ENCODE measurements at places on chromosomes 7 and 10.

- DNase-seq: no peak
Measured at GRCh38 chr7:99831595-99831994, 3.8 kb downstream of the CYP3A43 start.

GRCh38 chr7:30908681-30909080 is 3.0 kb upstream of the AQP1 start:
- no peak for DNase-seq

DNA sequence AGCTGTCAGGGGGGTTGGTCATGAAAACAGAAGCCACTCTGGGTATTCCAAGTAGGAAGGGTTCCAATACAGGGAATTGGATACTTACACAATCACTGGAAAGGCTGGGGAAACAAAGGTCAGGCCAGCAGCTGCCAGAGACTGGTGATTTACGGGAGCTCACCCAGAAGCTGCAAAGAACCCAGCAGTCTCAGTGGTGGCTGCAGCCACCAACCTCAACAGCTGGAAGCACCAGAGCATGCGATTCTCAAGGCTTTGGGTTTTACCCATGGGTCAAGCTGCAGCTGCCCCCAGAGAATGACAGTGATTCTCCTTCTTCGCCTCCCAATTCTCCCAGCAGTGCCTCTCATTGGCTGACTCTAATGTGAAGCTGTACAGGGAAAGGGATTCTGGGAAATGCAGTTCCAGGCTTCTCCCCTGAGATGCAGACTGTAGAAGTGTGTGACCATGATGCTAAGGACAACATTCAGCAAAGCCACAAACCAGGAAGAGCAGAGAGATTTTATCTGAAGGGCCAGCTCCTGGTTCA is 107.2 kb upstream of the TCF7L2 start:
- DNase-seq: no peak

GRCh38 chr10:5545426-5545777 is 20.6 kb downstream of the CALML3 start:
- DNase-seq: no peak

DNA sequence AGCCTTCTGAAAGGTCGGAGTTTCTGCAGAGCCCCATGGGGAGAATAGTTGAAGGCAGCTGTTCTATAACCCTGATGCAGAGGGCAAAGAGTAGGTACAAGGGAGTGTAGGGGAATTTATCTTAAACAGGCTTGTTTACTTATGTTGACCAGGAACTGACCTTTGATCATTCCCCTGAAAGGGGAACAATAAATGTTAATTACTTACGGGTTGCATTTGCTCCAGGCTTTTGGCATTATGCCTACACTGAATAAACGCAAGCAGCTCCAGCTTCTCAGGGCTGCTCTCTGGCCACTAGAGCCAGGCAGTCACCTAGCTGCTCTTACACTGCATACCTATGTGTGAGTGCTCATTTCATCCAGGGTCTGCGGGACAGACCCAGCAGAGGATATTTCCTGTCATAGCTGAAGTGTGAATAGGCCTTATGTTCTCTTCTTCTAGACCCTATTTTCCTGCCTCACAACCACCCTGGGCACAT is 26.9 kb upstream of the ABCA13 start:
- DNase-seq: no peak

DNA sequence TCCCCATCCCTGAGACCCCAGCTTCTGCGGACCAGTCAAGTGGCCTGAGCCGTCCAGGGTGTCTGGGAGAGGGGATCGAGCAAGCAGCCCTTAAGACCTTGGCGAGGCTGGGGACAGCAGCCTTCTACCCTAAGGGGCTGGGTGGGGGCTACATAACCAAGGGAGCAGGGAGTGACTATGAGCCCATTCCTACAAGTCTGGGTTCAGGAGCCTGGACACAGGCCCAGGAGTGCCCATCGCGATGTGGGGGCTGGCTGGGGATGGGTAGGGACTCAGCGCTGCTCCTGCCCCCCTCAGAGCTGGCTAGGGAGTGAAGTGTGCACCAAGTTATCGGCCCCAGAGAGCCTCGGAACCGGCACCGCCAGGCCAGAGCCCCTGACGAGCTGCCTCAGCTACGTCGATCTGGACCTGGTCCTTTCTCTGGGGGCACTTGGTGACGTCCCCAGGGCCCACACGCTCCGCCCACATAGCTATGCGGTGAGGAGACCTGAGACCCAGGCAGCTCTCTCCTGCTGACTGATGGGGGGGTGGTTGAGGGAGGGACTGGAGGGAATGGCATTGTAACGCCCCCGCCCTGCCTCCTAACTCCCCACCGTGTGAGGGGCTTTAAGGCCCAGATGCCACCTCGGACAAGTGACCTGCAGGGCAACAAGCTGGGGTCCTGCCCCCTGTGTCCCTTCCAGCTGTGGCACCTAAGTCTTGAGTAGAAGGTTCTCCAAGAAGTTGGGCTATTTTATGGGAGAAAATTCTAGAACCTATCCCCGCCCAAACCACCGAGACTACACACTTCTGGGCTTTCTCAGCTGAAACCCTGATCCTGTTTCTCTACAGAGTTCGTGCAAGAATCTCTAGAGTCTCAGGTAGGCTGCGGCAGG is 2.5 kb downstream of the SAP25 start:
- DNase-seq: no peak

- no peak for DNase-seq
Measured at GRCh38 chr7:78253850-78254725, 455.5 kb downstream of the PHTF2 start.

- DNase-seq: no peak
Measured at GRCh38 chr7:79199266-79199665, 254.2 kb downstream of the MAGI2 start.

DNA sequence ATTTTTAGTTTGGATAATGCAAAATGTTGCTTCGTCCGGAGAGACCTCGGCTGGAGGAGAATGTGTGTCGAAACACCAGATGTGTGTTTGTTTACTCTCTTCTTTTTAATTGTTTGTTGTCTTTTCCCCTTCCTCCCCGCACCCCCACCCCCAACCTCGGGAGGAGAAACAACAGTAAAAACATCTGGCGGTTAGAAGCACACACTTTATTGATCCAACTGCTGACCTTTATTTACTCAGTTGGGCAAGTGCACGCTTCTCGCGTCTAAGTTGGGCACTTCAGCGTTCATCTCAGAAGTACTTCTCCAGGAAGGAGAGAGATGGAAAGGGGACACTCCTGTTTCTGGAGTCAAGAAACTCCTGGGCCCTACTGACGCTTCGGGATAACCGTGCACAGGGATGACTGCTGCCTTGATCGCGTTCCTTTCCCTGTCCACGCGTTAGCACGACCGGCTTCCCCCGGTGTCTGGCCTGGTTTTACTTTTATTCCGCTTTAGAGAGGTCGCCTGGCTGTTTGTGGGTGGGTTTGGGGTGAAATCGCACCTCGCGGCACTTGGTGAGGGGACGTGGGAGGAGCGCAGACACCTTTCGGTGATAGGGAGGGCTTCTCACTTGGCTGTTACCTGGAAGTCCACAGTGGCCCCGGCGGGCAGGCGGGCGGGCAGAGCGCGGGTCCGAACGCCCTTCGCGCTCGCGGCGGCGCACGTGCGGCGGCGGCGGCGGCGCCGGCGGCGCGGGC is 168.3 kb upstream of the PPP1R3A start:
- DNase-seq: peak; percentile 46

GRCh38 chr7:132137681-132138080 is 438.6 kb downstream of the PLXNA4 start:
- DNase-seq: no peak

GRCh38 chr7:4308205-4308590 is 373.9 kb upstream of the FOXK1 start:
- DNase-seq: no peak

DNA sequence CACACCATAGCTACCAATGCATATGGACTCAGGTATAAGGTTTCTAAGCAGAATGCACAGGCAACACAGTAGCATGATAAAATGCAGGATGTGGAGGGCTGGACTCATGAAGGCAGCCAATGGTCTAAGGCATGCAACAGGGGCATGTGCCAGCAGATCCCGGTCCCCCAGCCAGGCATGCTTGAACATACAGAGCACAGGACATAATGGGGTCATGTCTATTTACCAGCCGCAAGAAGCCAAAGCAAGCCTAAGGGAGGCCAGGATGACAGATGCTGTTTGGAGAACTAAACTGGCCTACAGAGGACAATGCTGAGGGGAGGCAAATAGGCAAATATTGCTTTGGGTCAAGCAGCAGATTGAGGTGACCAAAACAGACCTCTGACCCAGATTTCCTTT is 60.0 kb upstream of the PDLIM1 start:
- DNase-seq: no peak

DNA sequence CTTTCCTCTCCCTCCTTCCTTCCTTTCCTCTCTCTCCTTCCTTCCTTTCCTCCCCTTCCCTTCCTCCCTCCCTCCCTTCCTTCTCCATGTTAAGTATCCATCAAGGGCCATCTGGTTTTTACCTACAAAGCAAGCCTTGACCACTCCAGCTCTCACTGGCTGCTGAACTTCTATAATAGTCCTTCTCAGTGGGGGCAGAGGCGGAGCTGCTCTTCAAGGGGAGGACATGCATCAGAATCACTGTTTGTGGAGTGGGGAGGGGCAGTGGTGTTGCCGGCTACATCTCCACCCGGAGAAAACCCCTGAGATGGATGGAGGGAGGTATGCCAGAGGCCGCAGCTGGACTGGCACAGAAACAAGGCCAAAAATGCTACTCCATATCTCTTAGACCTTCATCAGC is 25.9 kb downstream of the LAMB1 start:
- no peak for DNase-seq

GRCh38 chr7:73779517-73779916 is 9.4 kb upstream of the CLDN3 start:
- no peak for DNase-seq

GRCh38 chr10:132888898-132889490 is 53.4 kb downstream of the CFAP46 start:
- DNase-seq: no peak

GRCh38 chr7:149879271-149879743 is 5.5 kb downstream of the ATP6V0E2 start:
- no peak for DNase-seq

GRCh38 chr10:13417459-13418126 is 69.5 kb upstream of the SEPHS1 start:
- DNase-seq: no peak

- no peak for DNase-seq
Measured at GRCh38 chr7:102178410-102178809, 108.3 kb upstream of the SH2B2 start.

DNA sequence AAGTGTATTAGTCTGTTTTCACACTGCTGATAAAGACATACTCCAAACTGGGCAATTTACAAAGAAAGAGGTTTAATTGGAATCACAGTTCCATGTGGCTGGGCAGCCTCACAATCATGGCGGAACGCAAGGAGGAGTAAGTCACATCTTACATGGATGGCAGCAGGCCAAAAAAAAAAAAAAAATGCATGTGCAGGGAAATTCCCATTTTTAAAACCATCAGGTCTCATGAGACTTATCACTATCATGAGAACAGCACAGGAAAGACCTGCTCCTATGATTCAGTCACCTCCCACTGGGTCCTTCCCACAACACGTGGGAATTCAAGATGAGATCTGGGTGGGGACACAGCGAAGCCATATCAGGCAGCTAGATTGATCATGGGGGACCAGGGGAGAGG is 136.8 kb downstream of the EXOC4 start:
- no peak for DNase-seq

DNA sequence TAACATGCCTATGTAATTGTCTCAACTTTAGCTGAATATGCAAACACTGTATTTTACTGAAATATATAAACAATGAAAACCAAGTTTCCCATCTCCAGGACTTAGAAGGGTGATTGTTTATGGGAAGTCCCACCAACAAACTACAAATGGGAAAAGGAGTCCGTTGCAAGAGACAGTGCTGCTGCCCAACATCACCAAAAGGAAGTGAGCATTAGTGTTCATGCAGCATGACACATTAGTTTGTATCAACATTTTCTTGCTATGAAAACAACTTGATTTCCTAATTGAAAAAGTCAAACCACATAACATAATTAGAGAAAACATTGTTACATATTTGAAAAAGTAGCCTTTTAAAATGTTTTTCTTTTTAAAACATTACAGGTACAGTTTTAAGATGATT is 138.5 kb downstream of the ZNF438 start:
- DNase-seq: no peak

- DNase-seq: no peak
Measured at GRCh38 chr10:46323176-46323575, 36.4 kb downstream of the ANTXRL start.

DNA sequence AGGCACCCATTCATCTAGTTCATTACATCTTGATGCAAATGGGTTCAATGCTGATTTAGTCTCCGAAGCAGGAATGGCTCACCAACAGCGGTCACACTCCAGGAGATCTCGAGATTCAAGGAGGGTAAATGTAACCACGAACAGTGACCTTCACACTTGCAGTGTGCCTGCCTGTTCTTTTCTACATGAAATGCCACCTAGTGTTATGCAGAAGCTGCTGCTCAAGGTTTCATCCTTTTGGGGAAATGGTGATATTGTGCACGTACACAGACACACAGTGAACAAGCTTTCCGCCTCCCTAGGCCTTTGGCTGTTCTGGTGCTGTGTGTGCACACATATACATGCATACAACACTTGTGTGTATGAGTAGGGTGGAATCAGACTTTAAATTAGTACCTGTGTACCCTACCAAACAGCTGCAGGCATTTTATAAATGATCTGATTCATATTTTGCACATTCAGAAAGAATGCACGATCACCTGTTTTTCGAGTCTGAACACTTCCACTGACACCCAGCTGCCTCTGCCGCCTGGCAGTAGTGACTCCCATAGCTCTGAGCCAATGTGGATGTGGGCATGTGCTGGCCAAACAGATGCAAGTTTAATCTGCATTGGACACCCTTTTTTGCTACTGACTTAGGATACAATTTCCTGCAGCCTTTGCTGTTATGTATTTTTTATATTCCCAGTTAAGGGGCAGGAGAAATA is 100.5 kb downstream of the TACC2 start:
- no peak for DNase-seq

DNA sequence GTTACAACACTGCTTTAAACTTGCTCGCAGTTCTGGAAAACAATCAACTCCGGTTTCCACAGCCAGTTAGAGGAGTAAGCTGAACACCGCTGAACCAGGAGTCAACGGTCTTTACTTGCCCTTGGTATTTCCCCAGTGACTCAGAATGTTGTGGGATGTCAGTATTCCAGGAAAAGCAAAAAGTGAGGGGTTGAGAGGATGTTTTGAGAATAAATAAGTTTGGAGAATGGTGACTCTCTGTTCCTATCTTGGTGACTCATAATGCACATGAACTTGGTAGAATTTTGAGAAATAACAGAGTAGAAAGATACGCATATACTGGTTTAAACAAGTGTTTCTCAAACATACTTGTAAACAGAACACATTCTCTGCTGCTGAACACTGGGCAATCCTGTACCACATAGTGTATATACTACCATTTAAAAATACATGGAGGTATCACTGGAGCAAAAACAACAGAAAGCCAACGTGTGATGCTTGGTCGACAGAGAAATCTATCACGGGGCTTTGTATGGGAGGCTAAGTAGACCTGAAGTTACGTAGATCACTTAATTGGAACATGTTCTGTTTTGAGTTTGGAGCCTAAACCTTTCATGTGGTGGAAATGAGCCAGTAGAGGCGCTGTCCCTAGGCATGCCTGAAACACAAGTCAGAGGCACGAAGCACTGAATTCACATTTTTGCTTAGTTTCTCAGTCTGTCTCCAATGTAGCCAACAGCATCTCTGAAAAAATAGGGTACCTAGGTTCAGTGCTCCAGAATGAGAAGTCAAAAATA is 534.3 kb downstream of the PARD3 start:
- DNase-seq: no peak

GRCh38 chr7:48421357-48421756 is 250.1 kb downstream of the ABCA13 start:
- DNase-seq: no peak

Data from lower lobe of right lung (tissue), 2 donors.